ENCODE measurements at places on chromosomes 3 and 15. TPM values are rescaled to one million over a fixed set of nuclear protein-coding genes. Genes with fewer than 3 reads are reported as not detected.

TMEM45A gene
- 0.11 TPM for total RNA-seq

ATG3 gene
- total RNA-seq: 35.1 TPM

HERC2 gene
- 42.0 TPM for total RNA-seq

CLRN1 gene
- not detected for total RNA-seq

FGD5 gene
- total RNA-seq: not detected

GNAT1 gene
- total RNA-seq: 1.2 TPM

DLEC1 gene
- 9.4 TPM for total RNA-seq

SCAANT1 gene
- not detected for total RNA-seq

MNS1 gene
- 0.24 TPM for total RNA-seq

GRK7 gene
- total RNA-seq: 0.13 TPM

HEXA gene
- total RNA-seq: 83.1 TPM

PIGZ gene
- total RNA-seq: 2.7 TPM

TBC1D5 gene
- 54.0 TPM for total RNA-seq

IL17RD gene
- 0.03 TPM for total RNA-seq

GPR27 gene
- 0.66 TPM for total RNA-seq

IP6K2 gene
- total RNA-seq: 94.3 TPM

UBR1 gene
- 48.0 TPM for total RNA-seq

RAB6B gene
- not detected for total RNA-seq

CIDEC gene
- total RNA-seq: not detected

GRAMD1C gene
- 0.54 TPM for total RNA-seq

UCN2 gene
- total RNA-seq: 0.51 TPM

CRABP1 gene
- not detected for total RNA-seq

KLHL6 gene
- total RNA-seq: 72.6 TPM

POU1F1 gene
- total RNA-seq: not detected

CLDN16 gene
- total RNA-seq: not detected

ZNF860 gene
- total RNA-seq: not detected

MUSTN1 gene
- total RNA-seq: 10.0 TPM

SLC9C1 gene
- total RNA-seq: not detected

RPS27L gene
- 248 TPM for total RNA-seq

PLA2G4F gene
- not detected for total RNA-seq

GOLGA8G gene
- total RNA-seq: not detected

GOLGA6D gene
- not detected for total RNA-seq

SLC2A2 gene
- not detected for total RNA-seq

GOLGA8T gene
- total RNA-seq: not detected

GOLGA8J gene
- total RNA-seq: not detected

SOX14 gene
- not detected for total RNA-seq

SLC7A14 gene
- not detected for total RNA-seq

INAFM2 gene
- 7.1 TPM for total RNA-seq

COPS2 gene
- 63.4 TPM for total RNA-seq

RARB gene
- not detected for total RNA-seq

STRIT1 gene
- not detected for total RNA-seq

LTF gene
- total RNA-seq: 0.78 TPM

SIDT1 gene
- 64.6 TPM for total RNA-seq

TGM4 gene
- total RNA-seq: not detected

AGTR1 gene
- total RNA-seq: not detected

LRRC31 gene
- not detected for total RNA-seq

EPHB3 gene
- total RNA-seq: 0.29 TPM

CYP8B1 gene
- total RNA-seq: not detected

NOX5 gene
- total RNA-seq: not detected

KLF13 gene
- total RNA-seq: 199 TPM

NEIL1 gene
- 49.9 TPM for total RNA-seq

C3orf70 gene
- not detected for total RNA-seq

TTC21A gene
- 5.8 TPM for total RNA-seq

STAC gene
- total RNA-seq: not detected

C3orf52 gene
- 2.0 TPM for total RNA-seq

CFAP100 gene
- total RNA-seq: not detected

MESP1 gene
- 1.2 TPM for total RNA-seq

Measured in naive thymus-derived CD4-positive, alpha-beta T cell (primary cell).